ENCODE measurements at places on chromosomes 7 and 10.

- DNase-seq: no peak
Measured at GRCh38 chr7:105118612-105119600, 104.9 kb downstream of the KMT2E start.

DNA sequence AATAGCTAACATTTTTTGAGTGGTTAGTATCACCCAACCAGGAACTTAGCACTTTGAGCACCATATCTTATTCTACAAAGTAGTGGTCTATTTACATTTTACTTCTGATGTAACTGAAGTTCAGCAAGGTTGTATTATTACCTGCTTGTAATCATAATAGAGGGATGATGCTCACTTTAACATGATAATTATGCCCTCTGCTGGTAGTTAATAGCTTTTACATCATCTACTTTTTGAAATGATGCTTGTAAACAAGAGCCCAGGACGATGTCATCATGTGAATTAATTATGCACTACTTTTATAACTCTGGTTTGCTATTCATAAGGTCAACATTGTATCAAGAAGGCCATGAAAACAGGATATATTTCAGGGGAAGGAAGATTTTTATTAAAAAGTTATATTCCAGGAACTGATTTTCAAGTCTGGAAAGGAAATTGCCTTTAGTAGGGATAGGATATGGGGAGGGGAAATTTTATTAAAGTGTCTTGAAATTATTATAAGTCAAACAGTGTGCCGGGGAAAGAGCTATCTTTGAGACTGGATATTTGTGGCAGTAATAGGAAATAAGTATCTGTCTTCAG lies 80.3 kb upstream of the SCIN start:
- peak; percentile 51 for DNase-seq

GRCh38 chr10:44105696-44106095 lies 279.2 kb downstream of the CXCL12 start:
- DNase-seq: no peak

DNA sequence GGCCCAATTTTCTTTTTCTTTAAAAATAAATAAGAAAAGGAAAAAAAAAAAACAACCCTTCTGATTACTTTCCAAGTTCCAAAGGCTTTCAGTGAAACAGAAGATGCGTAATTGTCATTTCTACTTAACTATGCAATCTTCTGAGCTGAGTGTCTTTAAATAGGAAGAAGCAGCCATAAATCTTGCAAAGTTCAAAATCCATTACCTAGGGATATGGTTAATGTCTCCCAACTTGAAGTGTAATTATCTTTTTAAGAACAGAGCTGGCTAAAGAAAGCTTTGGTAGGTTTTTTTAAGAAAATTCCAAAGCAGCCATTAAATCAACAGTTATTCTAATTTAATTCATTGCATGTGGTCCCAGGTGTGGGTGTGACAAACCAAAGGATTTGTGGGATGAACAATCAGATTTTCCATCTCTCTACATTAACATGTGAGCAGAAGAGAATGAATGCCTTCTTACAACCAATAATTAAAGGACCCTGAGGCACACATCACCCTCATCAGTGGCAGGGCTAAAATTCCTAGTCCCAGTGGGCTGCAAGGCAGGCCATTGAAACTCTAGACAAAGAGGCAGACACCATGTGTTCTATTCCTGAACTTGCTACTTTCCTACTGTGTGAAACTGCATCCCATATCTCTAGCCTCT lies 419.2 kb downstream of the REEP3 start:
- DNase-seq: no peak

- DNase-seq: no peak
Measured at GRCh38 chr7:145959981-145960380, 156.6 kb upstream of the CNTNAP2 start.

DNA sequence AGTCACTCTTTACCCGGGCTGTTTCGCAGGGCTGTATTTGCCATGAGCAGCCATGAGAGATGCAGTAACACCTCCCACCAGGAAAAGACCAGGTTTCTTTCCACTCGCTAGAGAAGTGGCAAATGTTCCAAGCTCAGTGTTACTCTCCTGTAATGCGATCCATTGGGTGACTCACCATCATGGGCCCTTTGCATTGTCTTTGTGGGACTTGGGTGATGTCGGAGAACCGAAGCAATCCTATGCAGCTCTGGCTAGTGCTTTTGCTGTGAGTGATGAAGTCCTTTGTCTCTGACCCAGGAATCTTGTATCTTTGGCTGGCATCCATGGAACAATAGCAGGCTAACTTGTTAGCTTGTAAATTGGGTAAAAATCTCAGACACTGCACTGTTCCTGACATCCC lies 40.0 kb downstream of the GHRHR start:
- DNase-seq: no peak

GRCh38 chr10:13272164-13272571 lies 27.7 kb downstream of the PHYH start:
- DNase-seq: peak; percentile 55

- DNase-seq: peak; percentile 35
Measured at GRCh38 chr10:76119515-76119914, 688.1 kb downstream of the LRMDA start.

- no peak for DNase-seq
Measured at GRCh38 chr7:11620406-11621253, 211.4 kb downstream of the THSD7A start.

DNA sequence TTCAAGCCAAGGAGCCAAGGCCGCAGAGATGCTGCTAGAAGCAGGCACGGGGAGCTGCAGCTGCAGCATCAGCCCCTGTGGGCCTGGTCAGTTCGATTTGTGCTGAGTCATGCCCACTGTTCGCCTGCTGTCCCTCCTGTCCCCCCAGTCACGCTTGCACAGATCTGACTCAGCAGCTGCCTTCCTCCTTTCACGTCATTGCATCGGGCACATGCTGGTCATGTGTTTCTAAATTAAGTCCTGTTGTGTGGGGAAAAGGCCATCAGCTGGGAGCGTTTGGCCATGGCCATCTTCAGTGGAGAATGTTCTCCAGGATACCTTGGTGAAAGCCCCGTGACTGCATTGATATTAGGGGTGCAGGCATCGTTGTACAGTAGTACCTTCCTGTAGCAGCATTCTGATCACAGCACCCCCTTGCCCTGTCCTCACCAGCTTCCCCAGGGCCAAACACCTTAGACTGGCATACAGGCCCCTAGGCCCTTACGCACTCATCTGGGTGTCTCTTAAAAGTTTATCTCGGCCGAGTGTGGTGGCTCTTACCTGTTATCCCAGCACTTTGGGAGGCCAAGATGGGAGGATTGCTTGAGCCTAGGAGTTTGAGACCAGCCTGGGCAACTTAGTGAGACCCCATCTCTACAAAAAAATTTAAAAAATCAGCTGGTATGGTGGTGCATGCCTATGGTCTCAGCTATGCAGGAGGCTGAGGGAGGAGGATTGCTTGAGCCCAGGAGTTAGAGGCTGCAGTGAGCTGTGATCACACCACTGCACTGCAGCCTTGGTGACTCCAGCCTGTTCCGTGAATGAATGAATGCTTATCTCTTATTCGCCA lies 23.2 kb downstream of the POR start:
- peak; percentile 87 for DNase-seq

GRCh38 chr10:24694086-24694485 lies 29.6 kb downstream of the ARHGAP21 start:
- DNase-seq: no peak

GRCh38 chr10:50431133-50431532 lies 179.8 kb upstream of the ASAH2 start:
- peak; percentile 79 for DNase-seq

- DNase-seq: peak; percentile 33
Measured at GRCh38 chr10:119136084-119136483, 29.4 kb downstream of the SFXN4 start.

GRCh38 chr7:13802651-13803050 lies 186.8 kb downstream of the ETV1 start:
- no peak for DNase-seq

GRCh38 chr7:131604841-131605279 lies 48.4 kb upstream of the PODXL start:
- peak; percentile 45 for DNase-seq

DNA sequence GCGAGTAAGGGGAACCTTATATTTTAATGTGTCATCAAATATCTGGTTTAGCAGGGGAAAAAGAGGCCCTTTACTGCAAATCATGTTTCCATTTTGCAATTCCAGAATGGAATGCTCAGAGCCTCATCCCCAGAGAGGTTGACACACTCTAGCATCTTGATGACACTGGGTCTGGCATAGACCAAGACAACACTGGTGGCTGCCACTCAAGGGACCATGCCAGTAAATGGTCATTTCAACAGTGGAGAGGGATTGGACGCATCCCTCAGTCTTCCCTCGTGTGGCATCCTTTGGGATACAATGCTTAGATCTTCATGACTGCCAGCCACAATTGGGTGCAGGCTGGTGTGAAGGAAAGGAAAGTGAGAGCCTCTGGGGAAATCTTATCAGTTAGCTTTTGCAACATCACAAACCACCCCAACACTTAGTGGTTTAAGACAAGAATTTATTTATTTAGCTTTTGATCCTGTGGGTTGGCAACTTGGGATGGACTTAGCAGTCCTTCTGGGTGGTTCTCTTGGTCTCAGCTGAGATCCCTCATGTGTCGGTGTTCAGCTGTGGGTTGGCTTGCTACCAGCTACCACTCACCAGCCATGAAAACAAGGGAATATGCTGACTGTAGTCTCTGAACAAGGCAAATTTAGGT lies 21.6 kb downstream of the TACC2 start:
- DNase-seq: no peak

DNA sequence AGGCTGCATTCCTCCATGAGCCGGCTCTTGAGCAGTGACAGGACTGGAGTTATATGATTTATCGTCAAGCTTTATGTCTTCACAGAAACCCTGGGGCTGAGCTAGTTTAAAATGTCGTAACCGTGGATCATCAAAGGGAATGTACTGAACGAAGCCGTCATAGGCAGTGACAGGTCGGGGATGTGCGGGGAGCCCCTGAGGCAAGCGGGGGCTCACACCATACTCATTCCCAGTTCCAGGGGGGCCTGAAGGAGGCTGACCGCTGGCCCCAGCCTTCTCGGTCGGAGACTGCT lies 30.7 kb downstream of the JCAD start:
- no peak for DNase-seq

- DNase-seq: peak; percentile 16
Measured at GRCh38 chr7:17681965-17682364, 258.3 kb downstream of the SNX13 start.

DNA sequence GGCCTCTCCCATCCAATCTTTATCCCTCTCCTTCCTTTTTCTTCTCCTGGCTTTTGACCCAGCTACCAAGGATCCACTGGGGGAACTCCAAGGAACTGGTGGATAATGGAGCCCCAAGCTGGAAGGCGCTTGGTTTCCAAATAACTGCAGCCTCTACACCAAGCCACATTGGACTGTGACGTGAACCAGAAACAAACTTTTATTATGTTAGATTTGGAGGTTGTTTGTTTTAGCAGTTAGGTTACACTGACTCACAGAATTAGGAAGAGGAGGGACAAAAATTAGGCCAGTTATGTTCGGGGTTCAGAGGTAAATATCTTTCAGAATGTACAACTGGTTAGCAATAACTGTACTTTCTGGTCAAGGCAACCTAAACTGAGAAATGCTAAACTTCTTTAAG lies 21.3 kb upstream of the ANK3 start:
- DNase-seq: no peak

- DNase-seq: peak; percentile 70
Measured at GRCh38 chr7:81457852-81458522, 311.9 kb downstream of the HGF start.

GRCh38 chr7:135337506-135337905 lies 103.9 kb downstream of the STRA8 start:
- DNase-seq: no peak

GRCh38 chr10:80122746-80123145 lies 9.8 kb upstream of the PLAC9 start:
- DNase-seq: peak; percentile 55

GRCh38 chr10:555682-556350 lies 133.7 kb downstream of the DIP2C start:
- DNase-seq: no peak

DNA sequence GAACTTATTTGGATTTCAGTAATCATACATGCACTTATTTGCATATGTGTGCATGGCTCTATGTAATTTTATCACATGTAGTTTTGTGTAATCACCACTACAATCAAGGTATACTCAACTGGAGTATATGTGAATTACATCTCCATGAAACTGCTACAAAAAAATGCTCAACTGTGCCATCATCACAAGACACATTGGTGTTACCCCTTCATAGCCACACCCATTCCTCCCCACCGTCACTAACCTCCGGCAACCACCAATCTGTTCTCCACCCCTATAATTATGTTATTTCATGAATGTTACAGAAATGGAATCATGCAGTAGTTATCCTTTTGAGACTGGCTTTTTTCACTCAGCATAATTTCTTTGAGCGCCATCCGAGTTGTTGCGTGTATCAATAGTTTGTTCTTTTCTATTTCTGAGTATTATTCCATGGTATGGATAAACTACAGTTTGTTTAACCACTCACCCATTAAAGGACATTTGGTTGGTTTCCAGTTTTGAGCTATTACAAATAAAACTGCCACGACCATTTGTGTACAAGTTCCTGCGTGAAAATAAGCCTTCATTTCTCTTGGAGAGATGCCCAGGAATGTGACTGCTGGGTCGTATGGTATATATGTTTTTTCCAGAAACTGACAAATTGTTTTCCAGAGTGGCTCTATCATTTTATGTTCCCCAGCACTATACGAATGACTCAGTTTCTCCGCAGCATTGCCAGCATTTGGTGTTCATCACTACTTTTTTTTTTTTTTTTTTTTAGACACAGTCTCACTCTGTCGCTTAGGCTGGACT lies 11.3 kb upstream of the SMO start:
- no peak for DNase-seq

GRCh38 chr7:77802557-77803405 lies 4.2 kb downstream of the PHTF2 start:
- no peak for DNase-seq

DNA sequence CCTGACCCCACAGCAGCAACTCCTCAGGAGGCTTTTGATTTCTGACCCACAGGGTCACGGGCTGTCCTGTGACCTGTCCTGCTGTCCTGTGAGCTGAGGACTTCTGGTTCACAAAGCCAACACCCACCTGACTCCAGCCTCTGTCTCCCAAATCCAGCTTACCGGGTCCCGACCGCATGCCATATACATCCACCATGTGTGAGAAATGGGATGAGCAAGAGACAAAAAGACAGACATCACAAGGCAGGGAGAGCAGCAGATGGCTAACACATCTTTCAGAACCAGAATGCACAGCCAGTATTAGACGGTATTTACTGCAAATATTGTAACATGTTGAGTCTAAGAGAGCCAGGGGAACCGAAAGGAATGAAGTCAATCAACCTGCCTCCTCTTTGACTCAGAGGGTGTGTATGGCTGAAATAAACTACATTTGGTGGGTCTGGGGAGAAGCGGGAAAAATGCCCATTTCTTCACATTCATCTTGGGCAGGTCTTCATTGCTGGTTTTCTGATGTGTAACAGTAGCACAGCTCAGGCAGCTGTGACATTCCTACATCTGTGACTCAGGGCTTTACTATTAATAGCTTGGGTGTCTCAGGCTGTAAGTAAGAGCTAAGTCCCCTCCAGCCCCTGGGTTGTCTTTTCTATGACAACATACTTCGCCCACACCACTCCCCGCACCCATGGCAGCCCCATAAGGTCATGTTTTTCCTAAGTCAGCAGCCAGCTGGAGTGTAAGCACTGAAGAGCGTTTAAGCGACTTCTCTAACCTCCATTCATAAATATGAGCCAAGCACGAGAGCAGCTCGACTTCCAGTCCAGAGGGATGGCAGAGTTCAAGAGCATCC lies 25.0 kb downstream of the ABLIM1 start:
- DNase-seq: peak; percentile 78

- DNase-seq: no peak
Measured at GRCh38 chr10:76544789-76545188, 1092.8 kb downstream of the KCNMA1 start.

GRCh38 chr7:93218997-93219827 lies 7.1 kb downstream of the HEPACAM2 start:
- DNase-seq: no peak
